ENCODE measurements at places on chromosomes 6 and 20.

- no peak for DNase-seq
These were observed 12.2 kb downstream of the GTPBP2 start for GRCh38 chr6:43616725-43617472.

GRCh38 chr20:45365444-45365970 is 2.6 kb downstream of the SYS1 start:
- no peak for DNase-seq

DNA sequence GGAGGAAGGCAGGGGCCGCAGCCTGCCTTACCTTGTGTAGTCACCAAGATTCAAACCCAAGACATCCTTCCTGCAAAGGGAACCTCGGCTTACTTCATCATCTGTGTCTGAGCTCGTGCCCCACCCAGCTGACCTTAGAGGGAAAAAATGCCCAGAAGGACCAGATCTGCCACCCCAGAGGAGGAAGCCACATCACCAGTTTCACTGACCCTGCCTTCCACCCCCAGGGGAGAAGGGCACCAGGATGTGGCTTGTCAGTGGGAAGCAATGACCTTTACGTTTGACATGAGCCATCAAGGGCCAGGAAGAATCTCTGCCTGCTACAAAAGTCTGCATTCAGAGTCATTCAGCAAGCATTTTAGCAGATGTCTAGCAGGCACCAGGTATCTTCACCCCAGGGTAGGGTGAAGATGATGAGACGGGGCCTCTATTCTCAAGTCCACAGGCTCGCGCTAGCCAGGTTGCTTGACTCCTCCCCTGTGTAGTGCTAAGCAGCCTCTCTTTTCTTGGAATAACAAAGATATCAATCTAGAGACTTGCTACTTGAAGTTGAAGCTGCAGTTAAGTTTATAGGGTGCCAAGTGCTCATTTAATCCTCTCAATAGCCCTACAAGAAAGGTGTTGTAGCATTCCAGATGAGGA is 28.1 kb downstream of the HM13 start:
- DNase-seq = no peak

DNA sequence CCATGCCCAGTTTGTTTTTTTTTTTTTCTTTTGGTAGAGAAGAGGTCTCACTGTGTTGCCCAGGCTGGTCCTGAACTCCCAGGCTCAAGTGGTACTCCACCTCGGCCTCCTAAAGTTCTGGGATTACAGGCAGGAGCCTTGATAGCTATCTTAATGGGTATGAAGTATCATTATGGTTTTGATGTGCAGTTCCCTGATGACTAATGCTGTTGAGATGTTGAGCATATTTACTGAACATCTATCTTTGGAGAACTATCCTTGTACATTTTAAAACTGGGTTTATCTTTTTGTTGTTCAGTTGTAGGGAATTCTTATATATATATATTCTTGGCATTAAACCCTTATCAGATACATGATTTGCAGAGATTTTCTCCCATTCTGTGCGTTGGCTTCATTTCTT is 21.4 kb upstream of the MYL9 start:
- no peak for DNase-seq

DNA sequence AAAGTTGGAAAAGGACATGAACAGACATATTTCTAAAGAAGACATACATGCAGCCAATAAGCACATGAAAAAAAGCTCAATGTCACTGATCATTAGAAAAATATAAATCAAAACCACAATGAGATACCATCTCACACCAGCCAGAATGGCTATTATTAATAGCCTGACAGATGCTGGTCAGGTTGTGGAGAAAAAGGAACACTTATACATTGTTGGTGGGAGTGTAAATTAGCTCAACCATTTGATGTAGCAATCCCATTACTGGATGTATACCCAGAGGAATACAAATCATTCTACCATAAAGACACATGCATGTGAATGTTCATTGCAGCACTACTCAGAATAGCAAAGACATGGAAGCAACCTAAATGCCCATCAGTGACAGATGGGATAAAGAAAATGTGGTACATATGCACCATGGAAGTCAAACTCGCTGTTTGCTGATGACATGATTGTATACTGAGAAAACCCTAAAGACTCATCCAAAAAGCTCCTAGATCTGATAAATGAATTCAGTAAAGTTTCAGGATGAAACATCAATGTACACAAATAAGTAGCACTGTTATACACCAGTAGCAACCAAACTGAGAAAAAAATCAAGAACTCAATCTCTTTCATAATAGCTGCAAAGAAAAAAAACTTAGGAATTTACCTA is 196.8 kb downstream of the ADGB start:
- DNase-seq = no peak

DNA sequence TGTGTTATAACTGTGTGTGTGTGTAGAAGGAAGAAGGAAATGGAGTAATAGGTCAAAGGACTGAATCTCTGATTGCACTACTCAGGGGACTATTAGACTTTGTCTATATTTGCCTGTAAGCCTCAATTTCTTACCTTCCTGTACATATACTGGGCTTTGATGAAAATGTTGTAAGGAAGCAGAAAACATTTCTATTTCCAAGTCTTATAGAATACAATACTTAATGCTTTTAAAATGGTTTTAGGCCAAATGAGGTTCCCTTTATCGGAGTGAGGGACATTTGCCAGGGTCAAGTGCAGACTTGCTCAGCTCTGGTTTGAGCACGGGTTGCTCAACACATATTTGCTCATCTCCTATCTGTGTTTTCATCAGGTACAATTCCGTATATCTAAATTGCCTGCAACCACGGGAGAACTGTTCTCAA is 28.3 kb downstream of the MEP1A start:
- DNase-seq = no peak

- no peak for DNase-seq
These were observed 2.3 kb downstream of the SNX9 start for GRCh38 chr6:157825243-157825904.

DNA sequence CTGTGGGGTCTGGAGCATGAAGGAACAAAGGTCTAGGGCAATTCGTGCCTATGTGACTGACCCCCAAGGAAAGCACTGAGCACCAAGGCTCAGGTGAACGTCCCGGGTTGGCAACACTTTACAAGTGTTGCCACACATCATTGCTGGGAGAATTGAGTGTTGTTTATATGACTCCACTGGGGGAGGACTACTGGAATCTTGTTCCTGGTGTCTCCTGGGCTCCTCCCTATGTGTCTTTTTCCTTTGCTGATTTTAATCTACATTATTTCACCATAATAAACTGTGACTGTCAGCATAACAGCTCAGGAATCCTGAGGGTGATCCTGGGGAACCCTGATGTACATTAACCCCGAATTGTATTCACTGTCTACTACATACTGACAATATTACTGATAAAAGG is 207.7 kb upstream of the BMP2 start:
- DNase-seq = no peak

Measured in right renal cortex interstitium (tissue), 3 donors.